T-helper 2 cell (primary cell): ENCODE measurements at places on chromosomes 6 and 20.

- peak; percentile 53 for DNase-seq
Observed at GRCh38 chr6:87925373-87926060, 122.1 kb upstream of the SPACA1 start.

DNA sequence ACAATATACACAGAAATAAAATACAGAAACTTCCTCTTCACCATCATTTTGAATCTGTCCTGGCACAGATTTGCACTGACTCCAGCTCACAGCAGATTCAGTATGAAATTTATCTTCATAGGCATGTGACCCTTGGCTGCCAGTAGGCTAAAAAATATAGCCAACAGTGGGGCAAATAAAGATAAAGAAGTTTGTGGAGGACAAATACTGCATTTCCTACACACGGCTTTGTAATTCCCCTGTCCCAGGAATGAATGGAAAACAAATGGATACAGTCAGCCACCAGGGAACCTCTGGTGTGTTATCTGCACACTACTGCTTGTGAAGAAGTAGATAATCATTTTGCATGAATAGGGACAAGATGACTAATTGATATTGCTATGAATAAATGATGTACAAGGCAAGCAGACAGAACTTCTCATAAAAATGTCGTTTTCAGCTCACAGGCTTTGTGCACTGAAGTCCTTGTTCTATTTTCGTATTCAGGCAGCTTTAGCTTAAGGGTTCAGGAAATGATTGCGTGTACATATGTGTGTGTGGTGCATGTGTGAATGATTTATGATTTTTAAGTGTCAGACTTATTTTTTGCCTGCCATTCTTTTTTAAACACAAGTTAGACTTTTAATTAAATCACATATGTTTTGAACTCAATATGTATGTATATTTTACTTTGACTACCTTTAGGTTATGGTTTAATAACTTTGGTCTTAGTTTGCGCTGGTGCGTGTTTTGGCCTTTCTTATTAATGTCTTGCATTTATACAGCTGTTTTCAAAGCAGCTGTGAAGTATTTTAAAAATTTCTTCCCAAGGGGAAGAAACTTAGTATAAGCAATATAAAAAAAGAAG, 543.8 kb upstream of the JAG1 start:
- no peak for DNase-seq

GRCh38 chr6:168377856-168378832, 58.6 kb upstream of the DACT2 start:
- DNase-seq, result no peak

DNA sequence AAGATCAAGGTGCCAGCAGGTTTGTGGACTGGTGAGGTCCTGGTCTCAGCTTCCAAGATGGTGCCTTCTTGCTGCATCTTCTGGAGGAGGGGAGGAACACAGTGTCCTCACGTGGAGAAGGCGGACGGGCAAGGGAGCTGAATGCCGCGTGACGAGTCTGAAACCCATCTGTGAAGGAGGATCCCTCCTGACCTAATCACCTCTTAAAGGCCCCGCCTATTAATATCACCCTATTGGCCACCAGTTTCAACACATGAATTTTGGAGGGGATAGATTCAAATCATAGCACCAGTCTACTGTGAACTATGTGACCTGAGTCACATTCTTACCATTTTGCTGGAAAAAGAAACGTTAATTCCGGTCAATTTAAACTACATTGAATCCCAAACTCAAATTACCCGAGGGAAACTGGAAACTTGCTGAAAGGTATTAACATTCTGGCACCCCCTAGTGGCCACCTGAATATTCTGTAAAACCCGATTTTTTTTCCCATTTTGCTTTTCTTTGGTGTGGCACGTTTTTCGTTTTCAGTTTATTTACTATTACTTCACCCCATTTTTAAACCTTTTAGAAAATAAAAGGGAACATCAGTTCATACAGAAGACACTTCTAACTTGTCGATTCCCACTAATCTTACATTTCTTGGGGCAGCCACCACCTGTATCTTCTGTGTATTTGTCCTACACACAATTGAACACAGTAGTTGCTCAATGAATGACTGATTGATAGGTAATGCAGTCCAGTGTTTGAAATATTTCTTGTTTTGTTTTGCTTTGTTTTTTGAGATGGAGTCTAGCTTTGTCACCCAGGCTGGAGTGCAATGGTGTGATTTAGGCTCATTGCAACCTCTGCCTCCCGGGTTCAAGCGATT, 17.9 kb upstream of the CCDC170 start:
- DNase-seq, result no peak

GRCh38 chr6:13486679-13487121, 700 bp downstream of the GFOD1 start:
- DNase-seq, result no peak

GRCh38 chr6:168725802-168726201, 284.8 kb downstream of the SMOC2 start:
- no peak for DNase-seq

DNA sequence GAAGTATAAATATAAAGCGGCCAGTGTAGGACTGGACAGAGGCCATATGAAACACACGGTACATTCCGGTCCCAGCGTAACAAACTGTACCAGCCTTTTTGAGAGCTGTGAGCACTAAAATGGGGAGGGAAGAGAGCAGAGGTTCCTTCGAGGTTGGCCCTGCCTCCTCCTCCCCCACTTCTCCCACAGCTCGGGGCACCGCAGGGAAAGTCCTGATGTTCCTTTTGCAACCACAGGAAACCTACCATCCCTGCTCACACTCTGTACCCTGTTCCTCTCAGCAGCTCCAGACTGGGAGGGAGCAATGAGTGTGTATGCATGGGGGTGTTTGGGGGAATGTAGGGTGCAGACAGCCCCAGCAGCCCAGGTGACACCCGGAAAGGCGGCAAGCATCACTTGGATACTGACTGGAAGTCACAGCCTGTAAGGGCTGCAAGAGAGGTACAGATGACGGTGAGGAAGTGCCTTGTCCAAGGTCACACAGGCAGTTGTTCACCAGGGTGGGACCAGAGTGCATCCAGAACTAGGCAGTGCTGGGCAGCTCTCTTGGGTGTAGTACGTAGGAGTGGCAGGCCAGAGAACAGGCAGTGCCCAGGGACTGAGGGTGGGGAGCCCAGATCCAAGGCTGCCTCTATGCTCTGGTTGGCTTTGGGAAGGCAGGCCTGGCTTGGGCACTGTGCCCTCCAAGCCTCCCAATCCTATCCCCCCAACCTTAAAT, 11.0 kb upstream of the ARMC12 start:
- no peak for DNase-seq

- no peak for DNase-seq
Observed at GRCh38 chr6:45590696-45591184, 213.0 kb upstream of the SUPT3H start.

GRCh38 chr20:6685181-6685582, 82.3 kb upstream of the BMP2 start:
- no peak for DNase-seq

DNA sequence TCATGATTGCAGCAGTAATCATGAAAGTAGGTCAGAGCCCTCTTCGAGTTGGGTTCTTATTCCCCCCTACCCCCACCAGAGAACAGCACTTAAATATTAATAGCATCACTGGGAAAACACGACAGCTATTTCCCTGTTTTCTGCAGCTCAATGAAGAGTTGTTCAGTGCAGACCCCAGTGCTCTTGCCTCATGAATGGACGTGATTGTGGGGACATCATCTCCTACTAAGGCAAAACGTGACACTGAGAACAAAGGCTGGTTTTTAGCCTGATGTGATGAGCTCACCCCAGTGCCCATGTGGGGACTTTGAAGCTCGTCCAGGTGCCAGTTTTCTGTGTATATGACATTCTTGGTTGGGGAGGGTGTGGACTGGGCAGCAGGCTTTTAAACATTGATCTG, 105.9 kb downstream of the SLC35F1 start:
- DNase-seq, result no peak

- DNase-seq, result no peak
Observed at GRCh38 chr6:84224251-84224650, 3.2 kb downstream of the CEP162 start.

GRCh38 chr6:158847012-158847529, 27.9 kb upstream of the EZR start:
- no peak for DNase-seq

GRCh38 chr6:8242885-8243284, 140.5 kb upstream of the EEF1E1 start:
- no peak for DNase-seq

GRCh38 chr6:53214172-53214571, 65.5 kb upstream of the GCM1 start:
- no peak for DNase-seq

DNA sequence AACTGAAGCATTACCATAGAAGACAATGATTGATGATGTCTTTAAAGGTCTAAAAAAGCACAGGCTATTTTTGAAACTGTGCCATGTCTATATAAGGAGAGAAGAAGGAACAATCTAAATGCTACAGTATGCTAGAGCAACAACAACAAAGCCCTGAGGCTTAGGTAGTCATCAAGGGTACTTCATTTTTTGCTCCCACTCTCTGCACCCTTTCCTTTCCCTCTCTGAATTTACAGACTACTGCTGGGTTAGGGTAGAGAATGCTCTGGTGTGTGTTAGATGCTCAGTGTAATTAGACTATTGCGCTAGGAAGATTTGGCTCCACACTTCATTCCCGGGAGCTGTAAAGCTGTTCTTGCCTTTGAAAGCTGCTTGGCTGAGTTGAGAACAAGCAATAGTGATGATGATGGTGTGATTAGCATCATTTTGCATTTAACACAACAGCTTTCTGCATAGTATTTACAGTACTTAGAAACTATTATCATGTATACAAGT, 1262.5 kb upstream of the CITED2 start:
- no peak for DNase-seq

DNA sequence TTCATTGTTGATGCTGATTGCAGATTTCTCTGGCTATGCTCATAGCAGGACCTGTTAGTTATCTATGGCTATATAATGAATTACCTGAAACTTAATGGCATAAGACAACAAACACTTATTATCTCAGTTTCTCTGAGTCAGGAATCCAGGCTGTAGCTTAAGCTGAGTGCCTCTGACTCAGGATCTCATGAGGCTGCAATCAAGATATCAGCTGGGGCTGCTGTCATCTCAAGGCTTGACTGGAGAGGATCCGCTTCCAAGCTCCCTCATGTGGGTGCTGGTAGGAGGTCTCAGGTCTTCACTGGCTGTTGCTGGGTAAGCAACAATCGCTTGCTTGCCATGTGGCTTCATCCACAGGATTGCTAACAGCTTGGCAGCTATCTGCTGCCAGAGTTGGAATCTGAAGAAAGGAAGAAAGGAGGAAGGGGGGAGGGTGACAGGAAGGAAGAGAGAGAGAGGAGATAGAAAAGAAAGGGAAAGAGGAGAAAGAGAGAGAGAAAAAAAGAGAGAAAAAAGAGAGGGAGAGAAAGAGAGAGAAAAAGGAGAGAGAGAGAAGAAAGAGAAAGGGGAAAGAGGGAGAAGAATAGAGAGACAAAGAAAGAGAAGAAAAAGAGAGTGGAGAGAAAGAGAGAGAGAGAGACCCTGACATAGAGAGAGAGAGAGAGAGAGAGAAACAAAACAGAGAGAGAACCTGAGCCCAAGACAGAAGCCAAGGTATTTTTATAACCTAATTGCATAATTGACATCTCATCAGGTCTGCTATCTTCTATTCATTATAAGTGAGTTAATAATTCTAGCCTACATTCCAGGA, 579.0 kb upstream of the BTBD3 start:
- no peak for DNase-seq

DNA sequence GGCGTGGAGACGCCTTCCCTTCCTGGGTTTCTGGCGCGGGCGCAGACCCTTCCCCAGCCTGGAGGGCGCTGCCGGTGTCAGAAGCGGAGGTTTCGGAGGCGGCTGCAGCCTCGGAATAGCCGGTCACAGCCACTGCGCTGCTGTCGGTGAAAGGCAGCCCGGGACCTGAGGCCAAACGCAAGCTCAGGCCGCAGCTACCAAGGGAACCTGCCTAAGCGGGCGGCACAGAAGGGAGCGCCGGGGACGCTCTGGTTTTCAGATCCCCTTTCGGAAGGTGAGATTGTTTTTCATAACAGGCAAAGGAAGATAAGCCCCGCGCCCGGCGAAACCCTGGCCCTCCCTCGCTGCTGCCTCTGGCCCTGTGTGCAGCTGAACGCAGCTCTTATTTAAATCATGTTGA, 116.5 kb downstream of the FAM120B start:
- no peak for DNase-seq

GRCh38 chr6:139474145-139475108, 100.0 kb upstream of the CITED2 start:
- DNase-seq, result no peak

GRCh38 chr6:142178129-142178528, 31.1 kb downstream of the VTA1 start:
- DNase-seq, result no peak

DNA sequence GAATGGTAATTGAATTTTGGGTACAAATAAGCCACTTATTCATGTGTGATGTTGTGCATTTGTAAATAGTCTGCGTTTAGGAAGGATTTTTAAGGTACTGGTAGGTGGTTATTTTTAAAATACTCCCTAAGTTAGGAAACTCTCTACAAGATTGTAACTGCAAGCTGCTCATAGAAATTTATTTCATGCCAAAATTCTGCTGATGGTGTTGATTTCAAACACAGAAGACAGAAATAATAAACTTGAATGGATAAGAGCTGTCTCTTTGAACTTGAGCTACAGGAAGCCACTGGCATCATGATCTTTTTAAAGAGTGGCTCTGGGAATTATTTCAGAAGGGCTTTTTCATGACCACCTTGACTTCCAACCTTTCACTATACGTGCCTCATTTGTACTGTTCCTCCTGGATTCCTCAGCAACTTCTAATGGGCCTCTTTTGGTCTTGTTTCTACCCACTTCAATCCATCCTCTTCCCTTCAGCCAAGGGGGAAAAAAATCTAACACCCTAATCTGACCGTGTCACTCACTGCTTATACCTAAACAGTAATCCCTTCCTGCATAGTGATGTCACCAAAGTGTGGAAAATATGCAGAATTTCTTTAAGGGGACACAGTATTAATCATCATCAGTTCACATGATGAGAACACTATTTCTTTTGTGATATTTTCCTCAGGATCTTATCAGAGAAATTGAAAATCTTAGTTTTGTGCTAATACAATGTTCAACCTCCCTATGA, 113.6 kb downstream of the PFDN4 start:
- no peak for DNase-seq

DNA sequence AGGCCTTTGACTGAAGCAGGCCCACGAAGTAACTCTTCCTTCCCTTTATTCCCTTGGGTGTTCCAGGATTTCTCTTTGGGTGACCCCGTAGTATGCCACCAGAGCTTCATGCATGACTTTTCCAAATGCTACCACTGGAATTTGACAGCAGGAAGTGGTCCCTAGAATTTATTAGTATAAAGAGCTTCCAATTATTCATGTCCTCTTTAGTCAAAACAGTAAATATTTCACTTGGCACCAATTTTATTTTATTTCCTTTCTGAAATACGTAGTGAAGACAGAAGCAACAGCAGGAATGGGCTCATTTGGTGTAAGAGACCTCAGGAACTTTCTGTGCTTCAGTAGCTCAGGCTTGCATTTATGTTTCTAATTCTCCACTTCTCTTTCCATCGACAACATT, 151.3 kb downstream of the LCA5 start:
- no peak for DNase-seq
